Stimulated activated CD4-positive, alpha-beta T cell treated with anti-CD3 and anti-CD28 coated beads, Interleukin-15, amount 100 ng/mL, for 48 hours (primary cell): ENCODE measurements at places on chromosomes 5 and 9.

DNA sequence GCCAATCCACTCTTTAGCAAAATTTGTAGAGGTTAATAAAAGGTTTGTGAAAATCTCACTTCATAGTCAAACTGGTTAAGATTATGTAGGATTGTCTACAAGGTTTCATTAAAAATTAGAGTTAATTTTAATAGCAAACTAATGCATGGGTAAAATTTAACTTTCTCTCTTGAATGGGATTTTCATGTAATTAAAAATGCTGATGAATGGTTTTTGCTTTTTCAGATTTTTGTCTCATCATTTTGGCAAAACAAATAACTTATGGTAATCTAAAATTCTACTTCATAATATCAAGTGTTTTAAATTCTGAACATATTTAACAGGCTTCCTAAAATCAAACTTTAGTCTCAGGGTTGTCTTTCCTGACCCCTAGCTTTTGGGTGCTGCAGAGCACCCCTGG is 113.8 kb upstream of the FAM174A start:
- DNase-seq: no peak

DNA sequence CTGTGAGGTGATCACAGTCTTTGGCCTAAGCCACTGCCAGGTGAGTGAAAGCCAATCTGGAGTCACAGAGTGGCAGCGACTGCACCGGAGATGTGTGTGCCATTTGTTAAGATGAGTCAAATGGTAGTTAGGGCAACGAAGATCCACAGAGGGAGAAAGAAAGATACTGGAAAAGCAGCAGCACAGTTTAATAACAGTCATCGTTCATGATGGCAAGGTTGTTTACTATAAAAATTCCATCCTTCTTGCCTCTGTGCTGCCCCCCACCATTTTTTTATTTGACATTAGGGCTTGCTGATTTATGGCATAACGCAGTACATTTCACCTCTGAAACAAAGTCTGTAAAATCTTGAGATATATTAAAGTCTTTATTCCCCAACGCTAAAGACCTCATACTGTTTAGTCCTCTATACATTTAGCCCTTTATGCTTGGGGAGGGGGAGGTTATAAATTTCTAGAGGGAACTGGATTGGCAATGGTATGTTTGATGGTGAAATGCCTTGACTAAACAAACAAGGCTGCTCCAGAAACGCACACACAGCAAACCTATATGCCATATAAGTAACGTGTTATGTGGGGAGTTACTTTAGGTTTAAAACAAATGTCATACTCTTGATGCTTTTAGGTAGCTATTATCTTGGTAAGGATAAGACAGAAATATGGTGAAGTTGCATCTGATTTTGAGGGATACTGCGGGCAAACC is 55.8 kb upstream of the ABL1 start:
- no peak for DNase-seq

- DNase-seq: no peak
These were observed 7.6 kb downstream of the TRIM7 start for GRCh38 chr5:181197326-181197951.

DNA sequence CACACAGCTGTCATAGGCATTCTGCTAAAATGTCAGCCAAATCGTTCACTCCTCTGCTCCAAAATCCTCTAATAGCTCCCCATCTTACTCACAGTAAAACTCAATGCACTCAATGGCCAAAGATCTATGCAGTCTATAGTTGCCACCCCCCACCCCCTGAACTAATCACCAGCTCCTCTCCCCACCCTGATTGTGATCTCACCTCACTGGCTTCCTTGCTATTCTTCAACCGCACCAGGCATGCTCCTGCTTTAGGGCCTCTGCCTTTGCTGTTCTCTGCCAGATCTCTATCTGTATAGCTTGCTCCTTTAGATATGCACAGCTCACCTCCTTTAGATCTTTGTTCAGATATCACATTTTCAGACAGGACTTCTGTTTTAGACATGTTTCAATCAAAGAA is 33.2 kb upstream of the SNX2 start:
- DNase-seq: no peak

DNA sequence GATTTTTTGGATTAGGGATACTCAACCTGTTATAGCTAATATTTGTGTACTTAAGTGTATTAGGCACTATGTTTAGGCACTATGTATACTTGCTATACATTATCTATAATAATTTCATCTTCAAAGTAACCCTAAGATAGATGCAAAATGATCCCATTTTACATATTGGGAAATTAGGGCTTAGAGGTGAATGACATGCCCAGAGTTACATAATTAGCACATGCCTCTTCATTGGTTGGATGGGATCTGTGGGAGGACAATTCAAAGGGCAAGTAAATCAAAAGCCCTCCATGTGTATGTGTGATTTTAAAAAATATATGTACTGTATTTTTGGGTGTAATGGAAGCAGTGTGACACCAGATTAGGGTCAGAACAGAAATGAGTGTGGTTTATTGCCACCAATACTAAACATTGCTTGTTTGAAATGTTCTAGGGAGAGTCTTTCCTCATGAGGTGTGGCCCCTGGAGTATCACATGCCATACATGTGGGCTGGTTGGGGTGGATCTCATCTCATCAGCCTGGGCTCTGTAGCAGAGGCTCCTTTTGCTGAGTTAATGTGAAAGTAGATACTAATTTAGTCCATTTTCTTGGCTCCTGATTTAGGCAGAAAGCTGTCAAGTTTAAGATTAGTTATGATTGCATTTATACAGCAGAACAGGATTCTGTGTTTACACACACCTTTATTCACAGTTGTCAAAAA is 5.5 kb downstream of the C9orf85 start:
- no peak for DNase-seq

- DNase-seq: no peak
These were observed 229.9 kb upstream of the RIOK2 start for GRCh38 chr5:97412959-97413358.

GRCh38 chr5:66436721-66437120 is 159.5 kb upstream of the MAST4 start:
- no peak for DNase-seq
